PC-3 (cell line): ENCODE measurements at places on chromosomes 6 and 20. TPM values are rescaled to one million over a fixed set of nuclear protein-coding genes. Genes with fewer than 3 reads are reported as not detected.
A peak's percentile ranks its signal among the peaks of the same experiment; 100 is the strongest.

- DNase-seq, result no peak
Observed at GRCh38 chr6:147903321-147903720, 394.8 kb downstream of the SAMD5 start.

DNA sequence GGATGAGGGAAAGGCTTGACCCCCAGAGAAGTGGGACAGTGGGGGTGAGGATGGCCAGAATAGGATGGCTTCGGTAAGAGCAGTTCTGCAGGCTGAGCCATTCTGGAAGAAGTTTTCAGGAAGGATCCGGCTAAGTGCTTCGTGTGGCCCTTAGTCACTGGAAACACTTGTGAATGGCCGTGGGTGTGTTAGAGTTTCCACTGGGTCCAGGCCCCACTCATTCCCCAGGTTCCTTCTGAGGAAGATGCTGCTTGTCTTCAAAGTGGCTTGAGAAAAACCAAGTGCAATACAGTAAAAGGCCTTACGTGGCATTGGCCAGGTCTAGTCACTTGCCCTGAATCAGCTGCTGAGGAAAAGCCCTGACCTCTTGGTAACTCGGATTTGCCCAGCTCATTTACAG lies 27.9 kb downstream of the MANBAL start:
- DNase-seq, result no peak

HLA-DRA gene
- not detected in 2 replicates for total RNA-seq

PRSS16 gene
- 7.3 and 15.9 TPM in 2 replicates for total RNA-seq

DNA sequence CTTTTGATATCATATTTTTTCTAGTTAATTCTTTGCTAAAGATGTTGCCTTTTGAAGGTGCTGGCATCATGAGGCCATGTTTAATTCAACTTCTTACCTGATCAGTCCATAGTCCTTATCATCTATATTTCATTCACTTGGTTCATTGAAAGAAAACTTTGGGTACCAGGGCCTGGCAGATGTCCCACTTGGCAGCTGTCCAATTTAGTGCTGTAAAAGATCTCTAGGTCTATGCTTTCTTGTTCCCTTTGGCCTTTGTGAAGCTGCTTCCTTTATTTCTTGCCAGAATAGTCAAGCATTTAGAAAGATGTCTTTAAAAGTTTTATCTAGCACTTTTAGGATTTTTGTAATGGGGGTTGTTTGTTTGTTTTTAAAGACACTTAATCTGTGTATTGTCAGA lies 61.7 kb upstream of the EYA4 start:
- no peak for DNase-seq

POU5F1 gene
- not detected in 2 replicates for total RNA-seq

DNA sequence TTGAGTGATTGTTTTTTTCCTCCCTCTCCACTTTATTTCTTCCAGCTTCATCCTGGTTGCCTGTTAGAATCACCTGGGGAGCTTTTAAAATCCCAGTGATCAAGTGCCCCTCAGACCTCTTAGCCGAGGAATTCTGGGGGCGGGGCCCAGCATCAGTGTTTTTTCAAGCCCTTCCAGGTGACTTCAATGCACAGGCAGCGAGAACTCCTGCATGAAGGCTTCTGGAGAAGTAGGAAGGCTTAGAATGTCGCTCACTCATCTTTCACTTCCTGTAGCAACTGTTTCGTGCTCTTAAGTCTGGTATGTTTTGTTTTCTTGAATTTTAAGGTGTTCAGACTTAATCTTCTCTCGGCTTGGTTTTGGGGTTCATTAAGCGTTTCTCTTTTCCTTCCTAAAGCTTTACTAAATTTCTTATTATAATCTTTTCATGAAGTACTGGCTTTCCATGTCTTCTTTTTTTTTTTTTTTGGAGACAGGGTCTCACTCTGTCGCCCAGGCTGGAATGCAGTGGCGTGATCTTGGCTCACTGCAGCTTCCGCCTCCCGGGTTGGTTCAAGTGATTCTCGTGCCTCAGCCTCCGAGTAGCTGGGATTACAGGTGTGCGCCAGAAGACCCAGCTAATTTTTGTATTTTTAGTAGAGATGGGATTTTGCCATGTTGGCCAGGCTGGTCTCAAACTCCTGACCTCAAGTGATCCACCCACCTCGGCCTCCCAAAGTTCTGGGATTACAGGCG lies 30.9 kb upstream of the TULP1 start:
- no peak for DNase-seq

SEL1L2 gene
- not detected in 2 replicates for total RNA-seq

DNA sequence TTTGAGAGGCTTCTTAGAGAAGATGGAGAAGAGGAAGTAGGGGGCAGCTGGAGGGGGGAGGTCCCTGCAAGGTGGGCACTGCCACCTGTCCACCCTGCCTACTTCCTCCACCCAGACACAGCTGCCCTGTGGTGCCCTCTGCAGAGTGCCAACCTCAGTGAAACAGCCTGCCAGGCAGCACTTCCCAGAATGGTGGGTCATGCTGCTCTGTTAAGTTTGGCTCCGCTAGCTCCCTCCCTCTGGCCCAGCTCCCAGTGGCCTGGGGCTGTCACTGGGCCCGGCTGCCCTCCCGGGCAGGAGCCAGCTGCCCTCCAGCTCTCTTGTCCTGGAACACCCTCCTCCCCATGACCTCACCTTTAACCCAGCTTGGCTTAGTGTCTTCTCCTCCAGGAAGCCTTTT lies 5.1 kb upstream of the EPB41L1 start:
- no peak for DNase-seq

- no peak for DNase-seq
Observed at GRCh38 chr6:164690702-164691500, 618.5 kb downstream of the C6orf118 start.

DNA sequence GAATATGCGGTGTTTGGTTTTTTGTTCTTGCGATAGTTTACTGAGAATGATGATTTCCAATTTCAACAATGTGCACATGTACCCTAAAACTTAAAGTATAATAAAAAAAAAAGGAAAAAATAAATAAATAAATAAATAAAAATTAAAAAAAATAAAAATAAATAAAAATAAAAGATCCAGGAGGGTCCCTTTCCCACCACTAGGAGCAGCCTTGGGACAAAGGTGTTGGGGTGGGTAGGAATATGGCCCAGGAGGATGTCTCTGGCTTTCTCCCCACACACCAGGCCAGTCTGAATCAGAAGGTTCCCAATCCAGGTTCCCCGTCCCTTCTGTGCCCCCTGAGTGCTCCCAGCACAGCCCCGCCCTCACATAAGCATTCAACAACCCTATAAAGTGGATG lies 9.5 kb downstream of the LRFN2 start:
- DNase-seq, result no peak

CCM2L gene
- total RNA-seq, result not detected in 2 replicates

- no peak for DNase-seq
Observed at GRCh38 chr6:159080217-159080976, 35.6 kb upstream of the TAGAP start.

GRCh38 chr6:1610497-1611321 lies 994 bp downstream of the FOXC1 start:
- DNase-seq, result peak; percentile 38

BTN3A1 gene
- 4.5 and 5.4 TPM in 2 replicates for total RNA-seq

SLC26A8 gene
- not detected in 2 replicates for total RNA-seq

GRCh38 chr6:168664956-168665355 lies 224.0 kb downstream of the SMOC2 start:
- DNase-seq, result no peak

DNA sequence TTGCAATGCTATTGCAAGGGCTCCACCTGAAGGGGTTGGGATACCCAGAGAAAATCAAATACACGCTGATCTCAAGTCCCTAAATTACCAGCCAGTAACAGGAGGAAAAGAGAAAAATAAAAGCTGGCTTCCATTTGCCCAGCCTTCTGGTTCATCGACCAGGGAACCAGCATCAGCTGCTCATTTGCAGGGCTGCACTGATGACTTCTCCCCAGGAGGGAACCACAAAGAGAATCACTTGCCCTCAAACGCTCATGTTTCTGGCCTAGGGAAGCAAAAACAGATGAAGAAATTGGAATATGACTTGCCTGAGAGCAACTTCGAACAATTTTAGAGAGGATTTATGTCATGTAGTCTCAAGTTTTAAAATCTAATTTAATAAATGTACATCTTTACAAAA lies 119.7 kb downstream of the SH3BGRL2 start:
- DNase-seq, result no peak

PREX1 gene
- 18.9 and 22.1 TPM in 2 replicates for total RNA-seq

LCA5 gene
- total RNA-seq, result 0.73 and 0.86 TPM in 2 replicates

GSTA1 gene
- total RNA-seq, result not detected in 2 replicates

DNA sequence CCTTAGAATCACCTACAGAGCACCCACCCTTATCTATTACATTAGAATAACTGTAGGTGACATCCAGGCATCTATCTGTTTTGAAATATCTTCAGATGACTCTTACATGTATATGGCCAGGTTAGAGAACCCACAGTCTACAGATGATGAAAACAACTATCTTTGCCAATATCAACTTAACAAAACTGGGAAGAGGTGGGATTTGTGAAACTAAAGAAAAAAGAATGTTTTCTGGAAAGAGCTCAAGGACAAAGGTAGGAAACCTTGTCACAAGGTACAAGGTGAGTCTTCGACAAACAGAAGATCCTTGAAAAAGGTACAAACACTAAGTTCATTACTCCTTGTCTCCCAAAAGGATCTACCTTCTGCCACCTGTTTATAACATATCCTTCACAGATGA lies 47.0 kb upstream of the DST start:
- no peak for DNase-seq

DNA sequence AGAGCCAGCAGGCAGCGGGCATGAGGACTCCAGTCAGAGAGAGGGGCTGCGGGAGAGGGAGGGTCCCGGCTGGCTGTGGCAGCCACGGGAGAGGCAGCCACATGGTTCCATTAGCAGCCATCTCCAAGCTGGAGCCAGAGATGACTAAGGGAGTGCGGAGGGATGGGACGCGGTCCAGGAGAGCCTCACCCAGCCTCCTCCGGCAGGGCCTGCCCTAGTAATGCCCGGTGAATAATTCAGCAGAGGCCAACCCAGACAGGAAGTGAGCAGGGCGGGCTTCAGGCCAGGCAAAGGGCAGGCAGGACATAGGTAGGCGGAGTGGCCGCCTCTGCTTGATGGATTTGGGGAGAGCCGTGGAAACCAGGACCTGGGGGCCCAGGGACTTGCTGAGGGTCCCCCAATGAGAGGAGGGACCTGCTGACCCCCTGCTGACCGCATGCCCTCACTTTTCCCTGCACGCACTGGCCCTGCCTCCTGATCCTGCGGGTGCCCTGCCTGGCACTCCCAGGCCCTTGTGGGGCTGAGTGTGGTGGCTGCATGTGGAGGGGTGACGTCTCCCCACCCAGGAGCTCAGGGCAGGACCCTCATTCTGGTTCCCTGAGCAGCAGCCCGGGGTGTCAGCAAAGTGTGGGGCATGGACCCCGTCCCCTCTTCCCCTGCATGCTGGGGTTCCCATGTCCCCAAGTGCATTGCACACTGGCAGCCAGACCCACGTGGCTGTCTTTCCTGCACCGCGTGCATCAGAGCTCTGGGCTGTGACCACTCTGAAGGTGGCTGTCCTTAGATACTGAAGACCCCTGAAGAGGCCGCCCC lies 51.8 kb upstream of the SLCO4A1 start:
- peak; percentile 94 for DNase-seq

SLC13A3 gene
- not detected in 2 replicates for total RNA-seq

RHAG gene
- not detected in 2 replicates for total RNA-seq

TINAG gene
- total RNA-seq, result not detected in 2 replicates

- no peak for DNase-seq
Observed at GRCh38 chr6:119174879-119175817, 96.7 kb upstream of the FAM184A start.

- DNase-seq, result no peak
Observed at GRCh38 chr6:13233106-13233505, 95.2 kb downstream of the TBC1D7 start.
